NCI-H1048 (cell line): ENCODE measurements at places on chromosomes 3 and 15.

DNA sequence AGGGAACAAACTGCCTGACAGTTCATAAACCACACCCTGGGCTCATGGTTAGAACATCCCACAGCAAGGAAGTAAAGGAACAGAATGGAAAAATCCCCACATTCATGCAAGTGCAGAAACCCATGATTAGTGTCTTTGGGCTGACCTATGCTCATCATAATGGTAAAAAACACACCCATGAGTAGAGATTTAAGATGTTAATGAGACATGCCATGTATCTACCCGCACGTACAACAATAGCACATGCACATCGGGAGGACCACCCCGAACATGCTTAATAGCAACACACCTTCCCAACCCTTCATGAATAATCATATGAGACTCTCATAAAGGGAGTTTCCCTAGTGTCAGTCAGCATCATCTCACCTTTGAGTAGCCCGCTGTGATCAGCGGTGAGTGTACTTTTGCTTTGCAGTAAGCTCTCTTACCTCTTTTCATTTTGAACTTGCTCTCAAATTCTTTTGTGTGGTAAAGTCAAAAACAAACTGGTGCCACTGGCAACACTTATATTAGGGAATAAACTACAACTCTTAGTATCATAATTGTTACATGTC is 23.2 kb downstream of the ZBED2 start:
- DNase-seq, result no peak

DNA sequence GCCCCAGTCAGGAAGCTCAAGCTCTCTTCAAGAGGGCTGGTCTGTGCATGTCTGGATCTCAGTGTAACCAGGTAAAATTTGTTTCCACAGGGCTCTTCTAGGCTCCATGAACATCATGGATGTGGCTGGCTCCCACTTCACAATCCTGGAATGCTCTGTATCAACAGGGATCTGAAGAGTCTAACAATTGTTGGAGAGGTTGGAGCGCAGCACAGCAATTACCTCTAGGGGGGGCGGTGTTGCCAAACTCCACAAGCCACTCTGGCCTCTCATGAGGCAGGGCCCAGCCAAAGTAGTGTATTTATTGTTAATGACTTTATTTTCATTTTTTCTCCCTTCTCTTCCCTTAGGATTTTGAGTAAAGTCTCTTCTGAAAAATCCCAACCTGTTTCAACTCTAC is 6.1 kb upstream of the EIF2B5 start:
- no peak for DNase-seq

DNA sequence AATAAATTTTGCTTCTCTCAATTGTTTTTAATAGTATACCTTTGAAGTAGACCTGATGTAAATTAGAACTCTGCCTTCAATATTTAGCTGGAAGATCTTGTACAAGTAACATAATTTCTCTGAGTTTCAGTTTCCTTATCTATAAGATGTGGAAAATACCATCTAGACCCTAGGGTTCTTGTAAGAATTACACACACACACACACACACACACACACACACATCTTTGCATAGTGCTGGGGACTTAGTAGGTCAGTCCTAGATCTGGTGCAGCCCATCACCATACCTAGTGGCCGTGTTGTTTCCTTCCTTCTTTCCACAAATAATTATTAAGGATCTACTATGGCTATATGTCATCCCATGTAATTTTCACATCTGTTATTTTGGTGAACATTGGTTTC is 11.0 kb downstream of the TRAT1 start:
- no peak for DNase-seq

DNA sequence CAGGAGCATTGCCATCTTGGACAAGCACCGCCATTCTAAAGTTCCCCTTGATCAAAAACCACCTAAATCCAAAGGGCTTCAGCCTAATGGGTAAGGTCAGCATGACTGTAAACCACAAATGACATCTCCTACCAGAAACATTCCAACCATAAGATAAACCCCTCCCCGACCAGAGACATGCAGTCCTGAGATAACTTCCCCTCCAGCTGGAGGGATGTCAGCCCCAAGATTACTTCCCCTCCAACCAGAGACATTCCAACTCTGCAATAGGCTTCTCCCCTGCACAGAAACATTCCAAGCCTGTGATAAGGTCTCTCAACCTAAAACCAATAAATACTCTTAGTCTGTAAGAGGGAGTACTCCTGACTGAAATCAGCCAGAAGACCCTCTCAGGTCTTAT is 62.7 kb upstream of the DNAJC19 start:
- DNase-seq, result no peak

GRCh38 chr15:31274496-31275330 is 51.9 kb upstream of the KLF13 start:
- no peak for DNase-seq

DNA sequence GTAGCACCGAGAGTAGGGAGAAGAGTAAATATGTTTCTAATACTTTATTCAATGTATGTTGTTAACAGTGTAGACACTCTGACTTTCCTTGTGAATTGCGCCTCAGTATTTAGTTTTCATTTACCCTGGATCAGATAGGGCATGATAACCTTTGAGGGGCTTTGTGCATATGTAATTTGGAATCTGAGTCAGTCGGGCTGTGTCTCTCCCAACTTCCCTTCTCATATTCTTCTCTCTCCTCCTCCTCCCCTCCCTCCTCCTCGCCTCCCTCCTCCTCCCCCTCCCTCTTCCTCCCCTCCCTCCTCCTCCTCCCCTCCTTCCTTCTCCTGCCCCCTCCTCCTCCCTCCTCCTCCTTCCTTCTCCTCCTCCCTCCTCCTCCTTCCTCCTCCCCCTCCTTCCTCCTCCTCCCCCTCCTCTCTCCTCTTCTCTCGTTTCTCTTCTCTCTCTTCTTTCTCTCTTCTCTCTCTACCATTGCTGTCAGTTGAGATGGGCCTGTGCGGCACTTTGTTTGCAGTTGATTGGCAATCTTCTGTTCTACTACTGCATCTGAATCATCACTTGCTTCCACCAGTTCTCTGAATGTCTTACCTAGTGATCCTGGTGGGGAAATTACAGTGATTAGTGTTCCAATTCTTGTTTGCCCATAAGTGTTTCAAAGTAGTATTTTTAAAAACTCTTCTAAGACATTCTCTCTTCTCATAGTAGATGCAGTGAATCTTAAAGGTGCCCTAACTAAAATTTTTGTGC is 162.3 kb downstream of the PGPEP1L start:
- no peak for DNase-seq

DNA sequence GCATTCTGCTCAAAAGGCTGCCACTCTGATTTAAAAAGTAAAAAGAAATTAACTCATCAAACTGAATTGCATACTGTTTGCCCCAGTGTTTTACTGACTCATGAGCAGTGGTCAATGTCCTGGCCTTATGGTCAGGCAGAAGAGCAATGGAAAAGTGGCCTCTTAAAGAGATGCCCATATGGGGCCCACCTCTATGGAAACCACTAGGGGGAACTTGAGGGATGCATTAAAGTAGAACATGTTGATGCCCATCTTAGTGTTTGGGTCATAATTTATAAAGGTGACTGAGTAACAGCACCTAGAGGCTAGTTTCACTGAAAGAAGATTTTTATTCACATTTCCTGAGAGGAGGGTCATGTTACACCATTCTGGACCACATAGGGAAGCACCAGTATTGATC is 66.5 kb upstream of the RNU6-1 start:
- DNase-seq, result no peak

- DNase-seq, result no peak
Observed at GRCh38 chr15:78988361-78988911, 43.6 kb upstream of the CTSH start.

GRCh38 chr3:128432971-128433836 is 33.5 kb downstream of the DNAJB8 start:
- DNase-seq, result no peak

- DNase-seq, result no peak
Observed at GRCh38 chr3:172321035-172321434, 127.2 kb downstream of the GHSR start.

- no peak for DNase-seq
Observed at GRCh38 chr3:182308328-182308727, 485.0 kb upstream of the ATP11B start.

- DNase-seq, result no peak
Observed at GRCh38 chr3:20984594-20985205, 766.3 kb downstream of the ZNF385D start.

- no peak for DNase-seq
Observed at GRCh38 chr15:38517312-38517975, 47.2 kb downstream of the RASGRP1 start.

DNA sequence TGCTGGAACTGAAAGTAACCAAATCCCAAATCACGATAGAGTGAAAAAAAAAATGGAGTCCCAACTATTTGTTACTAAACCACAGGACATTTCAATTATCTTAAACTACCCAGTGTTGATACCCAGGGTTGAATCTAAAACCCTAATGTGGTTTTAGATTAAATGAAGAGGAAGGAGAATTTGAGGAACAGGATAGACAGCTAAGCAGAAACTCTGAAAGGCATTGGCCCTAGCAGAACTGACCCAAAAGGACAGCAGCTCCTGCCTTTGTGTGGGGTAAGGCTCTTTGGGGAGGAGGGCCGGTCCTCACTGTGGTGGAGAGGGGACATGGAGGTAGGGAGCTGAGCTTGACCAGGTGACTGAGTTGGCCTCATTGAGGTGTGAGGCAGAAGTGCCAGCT is 30.7 kb upstream of the SNRK start:
- no peak for DNase-seq

DNA sequence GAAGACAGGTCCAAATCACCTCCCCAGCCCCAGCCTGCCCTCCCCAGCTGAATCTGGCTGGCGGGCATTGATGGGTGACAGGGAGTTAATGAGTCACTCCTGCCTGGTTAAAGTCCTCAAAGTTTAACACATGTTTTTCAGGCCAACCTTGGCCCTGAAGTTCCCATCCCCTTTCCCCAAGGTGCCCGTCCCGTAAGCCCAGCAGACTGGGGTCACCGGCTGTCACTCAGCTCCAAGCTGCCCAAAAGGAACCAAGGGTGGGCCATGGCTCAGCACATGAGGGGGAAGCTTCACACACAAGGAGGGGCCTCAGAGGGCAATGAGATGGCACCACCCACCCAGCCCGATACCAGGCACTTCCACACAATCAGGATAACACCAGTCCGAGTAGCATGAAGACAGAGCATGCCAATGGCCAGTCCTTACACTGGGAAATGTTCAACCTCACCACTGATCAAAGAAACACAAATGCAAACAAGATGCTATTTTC is 10.2 kb upstream of the KLF15 start:
- no peak for DNase-seq

DNA sequence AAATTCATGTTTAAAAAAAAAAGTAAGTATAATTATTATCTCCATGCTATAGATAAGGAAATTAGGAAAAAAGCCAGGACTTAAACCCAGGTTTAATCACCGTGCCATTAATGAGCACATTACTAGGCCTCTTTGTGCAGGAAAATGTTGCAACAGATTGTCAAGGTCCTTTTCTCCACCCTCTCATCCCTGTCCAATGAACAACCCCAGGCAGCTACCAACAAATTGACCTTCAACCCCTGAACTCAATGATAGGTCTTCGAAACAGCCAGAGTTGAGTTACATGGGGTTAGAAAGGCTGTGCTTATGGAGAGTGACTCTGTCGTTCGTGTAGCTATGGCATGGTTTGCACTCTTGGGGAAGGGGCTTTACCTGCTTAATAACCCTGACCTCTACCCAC is 84.2 kb upstream of the CTNNB1 start:
- no peak for DNase-seq

- no peak for DNase-seq
Observed at GRCh38 chr15:57288926-57289580, 87.3 kb upstream of the CGNL1 start.

DNA sequence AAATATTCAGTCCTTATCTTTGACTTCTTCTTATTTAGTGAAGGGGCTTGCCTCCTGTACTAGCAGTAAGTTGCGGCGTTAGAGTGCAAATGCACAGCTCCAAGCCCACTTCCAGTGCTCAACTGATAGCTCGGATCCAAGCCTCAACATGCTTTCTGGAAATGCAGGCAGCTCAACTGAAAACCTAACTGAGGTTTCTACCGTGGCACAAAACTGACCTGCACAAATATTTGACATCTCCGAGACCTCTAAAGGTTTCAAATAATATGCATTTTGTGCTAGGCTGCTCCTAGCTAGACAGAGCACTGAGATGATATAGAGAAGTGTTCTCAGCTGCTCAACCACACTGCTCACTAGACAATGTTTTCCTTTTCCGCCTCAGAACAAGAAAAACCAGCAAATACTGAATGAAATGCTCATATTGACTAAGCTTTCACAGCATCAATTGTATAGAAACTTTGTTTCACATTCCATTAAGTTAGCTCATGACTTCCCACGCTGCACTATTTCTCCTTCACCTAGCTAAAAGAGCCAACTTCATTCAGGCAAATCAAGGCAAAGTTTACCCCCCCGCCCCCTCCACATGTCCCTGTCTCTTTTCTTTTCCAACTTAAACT is 822 bp downstream of the ZNF385D start:
- no peak for DNase-seq

DNA sequence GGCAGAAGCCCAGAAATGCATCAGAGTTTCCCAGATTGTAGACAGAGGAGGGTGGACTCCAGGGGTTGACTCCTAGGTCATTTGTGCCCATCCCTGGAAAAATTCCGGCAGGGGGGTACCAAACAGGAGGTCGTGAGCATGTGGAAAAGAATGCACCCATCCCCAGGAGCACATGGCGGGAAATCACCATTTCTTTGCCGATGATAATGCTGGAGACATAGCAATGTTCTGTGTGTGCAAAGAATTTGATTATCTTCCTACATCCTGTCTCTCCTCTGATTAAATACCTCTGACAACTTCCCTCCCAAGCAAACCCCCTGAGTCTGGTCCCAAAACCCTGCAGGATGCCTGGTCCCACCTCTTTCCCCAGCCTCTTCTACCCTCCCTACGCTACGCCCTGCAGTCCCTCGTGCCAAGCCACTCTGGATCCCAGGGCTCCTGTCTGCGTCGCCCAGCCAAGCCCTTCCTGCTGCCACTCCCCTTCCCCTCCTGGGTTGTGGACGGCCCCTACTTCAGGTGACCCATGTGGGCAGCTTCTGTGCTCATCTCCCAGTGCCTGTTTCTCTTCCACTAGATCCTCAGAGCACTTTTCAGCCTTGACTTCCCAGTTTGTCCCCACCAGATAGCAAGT is 15.8 kb downstream of the WNT7A start:
- DNase-seq, result no peak

- DNase-seq, result no peak
Observed at GRCh38 chr3:129897026-129897425, 3.5 kb upstream of the TMCC1 start.

DNA sequence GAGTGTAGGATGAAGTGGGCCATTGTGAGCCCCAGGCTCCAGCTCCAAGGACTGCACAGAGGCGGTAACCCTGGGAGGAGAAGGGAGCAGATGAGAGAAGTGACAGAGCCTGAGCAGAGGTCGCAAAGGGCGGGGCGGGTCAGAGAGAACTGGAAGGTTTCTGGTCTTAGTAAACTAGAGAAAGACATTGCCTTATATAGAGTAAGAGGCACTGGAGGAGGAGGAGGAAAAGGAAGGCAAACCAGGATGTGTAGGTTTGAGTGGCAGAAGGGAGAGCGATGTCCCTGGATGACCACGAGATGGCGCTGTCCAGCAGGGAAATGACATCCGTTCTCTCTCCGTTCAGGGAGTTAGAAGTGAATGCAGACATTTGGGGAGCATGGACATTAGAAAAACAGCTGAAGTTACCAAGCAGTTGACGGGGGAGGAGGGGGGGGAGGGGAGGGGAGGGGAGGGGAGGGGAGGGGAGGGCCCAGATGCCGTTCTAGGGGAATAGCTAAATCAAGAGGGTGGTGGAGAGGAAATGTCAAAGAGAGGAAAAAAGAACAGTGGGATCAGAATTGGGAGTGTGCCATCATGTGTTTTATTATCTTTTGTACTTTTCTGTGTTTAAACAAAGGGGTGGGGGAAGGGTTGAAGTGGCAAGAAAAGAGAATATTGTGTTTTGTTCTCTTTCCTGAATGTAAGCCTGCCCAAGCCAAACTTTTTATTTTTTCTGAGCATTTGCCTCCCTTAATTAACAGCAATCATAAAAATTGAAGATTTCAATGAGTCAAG is 48.8 kb downstream of the STARD5 start:
- peak; percentile 44 for DNase-seq
